ENCODE measurements at places on chromosomes 16 and 17.

DNA sequence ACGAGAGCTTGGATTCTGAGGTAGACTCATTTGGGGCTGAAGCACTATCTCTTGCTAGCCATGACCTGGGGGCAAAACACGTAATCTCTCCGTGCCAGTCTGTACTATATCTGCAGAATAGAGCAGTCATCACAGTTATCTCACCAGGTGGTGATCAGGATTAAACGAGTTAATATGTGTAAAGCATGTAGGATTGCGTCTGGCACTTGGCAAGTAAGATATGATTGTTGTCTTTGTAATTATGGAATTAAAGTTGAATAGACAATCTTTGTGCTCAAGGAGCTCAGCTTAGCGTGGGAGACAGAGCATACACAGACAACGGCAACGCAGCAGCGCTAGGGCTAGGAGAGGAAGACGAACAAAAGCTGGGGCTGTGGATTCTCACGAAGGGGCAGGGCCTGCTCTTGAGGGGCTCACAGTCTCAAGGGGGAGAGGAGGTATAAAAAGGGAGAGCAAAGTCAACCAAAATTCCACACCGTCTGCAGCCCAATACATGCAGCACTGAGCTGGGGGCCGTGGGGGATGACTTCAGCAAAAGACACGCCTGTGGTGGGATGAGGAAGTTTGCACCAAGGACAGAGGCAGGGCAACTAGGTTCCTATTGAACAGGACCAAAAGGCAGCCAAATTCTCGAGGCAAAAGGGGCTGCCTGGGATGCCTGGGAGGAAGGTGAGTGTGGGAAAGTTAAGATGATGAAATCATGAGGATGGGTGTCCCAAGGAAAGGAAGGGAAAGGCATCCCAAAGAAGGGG is 68.6 kb downstream of the SDK2 start:
- DNase-seq: no peak

GRCh38 chr17:80769936-80770625 is 221.6 kb upstream of the CHMP6 start:
- DNase-seq: no peak

GRCh38 chr16:8733849-8734540 is 59.6 kb downstream of the ABAT start:
- DNase-seq: no peak

DNA sequence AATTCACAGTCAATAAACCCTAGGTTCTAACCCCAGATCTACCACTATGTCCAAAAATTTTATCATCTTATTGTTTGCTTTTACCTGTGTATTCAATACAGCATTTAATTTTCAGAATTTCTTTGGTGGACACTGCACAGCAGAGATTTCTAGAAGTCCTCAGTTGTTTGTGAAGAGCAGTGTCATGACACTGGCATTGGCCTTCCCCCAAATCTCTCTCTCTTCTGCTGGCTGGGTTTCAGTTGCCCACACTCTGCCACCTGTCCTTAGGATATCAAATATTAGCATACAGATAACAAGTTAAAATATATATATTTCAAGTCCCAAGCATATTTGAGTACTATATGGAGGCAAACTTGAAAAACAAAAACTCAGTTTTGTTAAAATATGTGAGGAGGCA is 2.0 kb upstream of the THUMPD1 start:
- no peak for DNase-seq

- no peak for DNase-seq
These were observed at the start of gene SCNN1G for GRCh38 chr16:23182679-23183542. Gene SCNN1G, plus strand, starts transcription at chr16:23182745. Its CDS starts 3,527 bp downstream, at chr16:23186272.

- DNase-seq: no peak
These were observed 7.7 kb upstream of the ENGASE start for GRCh38 chr17:79066963-79067362.

GRCh38 chr17:75840799-75841164 is 3.4 kb downstream of the UNC13D start:
- no peak for DNase-seq

DNA sequence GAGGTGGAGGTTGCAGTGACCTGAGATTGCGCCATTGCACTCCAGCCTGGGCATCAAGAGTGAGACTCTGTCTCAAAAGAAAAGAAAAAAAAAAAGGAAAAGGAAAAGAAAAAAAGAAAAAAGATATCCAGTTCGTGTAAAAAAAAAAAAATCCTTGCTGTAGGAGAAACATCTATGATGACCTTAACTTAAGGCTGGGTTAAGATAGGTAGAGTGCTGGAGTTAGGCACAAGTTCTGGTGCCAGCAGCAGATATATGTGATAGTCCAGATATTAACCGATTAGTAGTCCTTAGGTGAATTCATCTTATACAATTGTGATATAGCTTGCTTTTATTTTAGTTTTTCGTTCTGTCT is 17.2 kb downstream of the PSMD11 start:
- DNase-seq: no peak

- DNase-seq: no peak
These were observed 14.5 kb downstream of the TUBG1 start for GRCh38 chr17:42623732-42624596.

DNA sequence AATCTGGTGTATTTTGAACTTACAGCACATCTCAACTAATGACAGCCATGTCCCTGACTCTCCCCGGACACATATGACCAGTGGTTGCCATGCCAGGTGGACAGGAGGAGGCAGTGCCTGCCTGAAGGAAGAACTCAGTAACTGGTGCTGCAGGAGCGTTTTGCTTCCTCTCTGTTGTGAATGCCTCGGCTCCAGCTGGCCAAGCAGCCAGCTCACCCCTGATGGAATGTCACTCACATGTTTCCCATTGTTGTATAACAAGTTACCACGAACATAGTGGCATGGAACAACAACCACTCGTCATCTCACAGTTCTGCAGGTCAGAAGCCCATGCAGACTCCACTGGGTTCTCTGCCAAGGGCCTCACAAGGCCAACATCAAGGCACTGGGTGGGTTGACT is 20.1 kb upstream of the IRF8 start:
- DNase-seq: no peak

DNA sequence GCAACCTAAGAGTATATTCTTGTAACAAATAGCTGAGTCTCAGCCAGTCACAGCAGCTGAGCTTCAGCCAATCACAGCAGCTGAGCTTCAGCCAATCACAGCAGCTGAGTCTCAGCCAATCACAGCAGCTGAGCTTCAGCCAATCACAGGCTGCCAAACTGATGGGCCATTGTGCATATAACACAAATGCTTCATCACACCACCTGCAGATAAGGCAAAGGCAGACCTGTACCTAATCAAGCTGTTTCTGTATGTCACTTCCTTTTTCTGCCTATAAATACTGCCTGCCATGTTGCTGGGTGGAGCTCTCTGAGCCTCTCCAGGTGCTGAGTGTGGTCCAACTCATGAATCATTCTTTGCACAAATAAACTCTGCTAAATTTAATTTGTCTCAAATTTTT is 19.9 kb downstream of the MYH13 start:
- no peak for DNase-seq

DNA sequence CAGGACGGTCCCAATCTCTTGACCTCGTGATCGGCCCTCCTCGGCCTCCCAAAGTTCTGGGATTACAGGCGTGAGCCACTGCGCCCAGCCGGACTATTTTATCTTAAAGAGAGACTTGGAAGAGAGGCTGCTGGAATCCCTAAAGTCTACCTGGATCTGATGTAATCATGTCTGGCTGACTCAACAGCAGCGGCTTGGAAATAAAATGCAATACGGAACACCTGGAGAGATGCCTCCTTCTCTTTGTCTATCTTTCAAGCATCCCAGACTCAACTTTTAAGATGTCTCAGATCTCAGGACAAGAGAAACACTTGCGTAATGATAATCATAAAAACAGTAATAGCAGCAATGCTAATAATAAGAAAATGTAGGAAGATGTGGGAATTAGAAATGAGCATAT is 95.6 kb downstream of the CDH8 start:
- DNase-seq: no peak

DNA sequence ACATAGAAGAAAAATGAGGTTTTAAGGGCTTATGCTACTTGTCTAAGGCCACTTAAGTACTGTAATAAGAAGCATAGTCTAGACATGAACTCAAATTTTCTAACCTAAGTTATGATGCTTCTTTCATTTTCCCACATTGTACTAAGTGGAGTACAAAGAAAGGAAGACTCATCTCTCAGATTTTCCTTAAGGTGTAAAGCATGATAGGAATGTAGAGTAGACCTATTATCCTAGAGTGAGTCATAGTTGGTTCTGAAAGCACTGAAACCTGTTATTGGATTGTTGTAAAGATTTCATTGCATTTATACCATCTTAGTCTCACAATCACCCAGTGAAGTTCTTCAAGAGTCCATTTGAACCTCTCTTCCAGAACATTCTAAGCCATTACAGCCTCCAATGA is 343.8 kb downstream of the TOX3 start:
- DNase-seq: no peak

- no peak for DNase-seq
These were observed 178.4 kb upstream of the C17orf78 start for GRCh38 chr17:37197336-37197735.

DNA sequence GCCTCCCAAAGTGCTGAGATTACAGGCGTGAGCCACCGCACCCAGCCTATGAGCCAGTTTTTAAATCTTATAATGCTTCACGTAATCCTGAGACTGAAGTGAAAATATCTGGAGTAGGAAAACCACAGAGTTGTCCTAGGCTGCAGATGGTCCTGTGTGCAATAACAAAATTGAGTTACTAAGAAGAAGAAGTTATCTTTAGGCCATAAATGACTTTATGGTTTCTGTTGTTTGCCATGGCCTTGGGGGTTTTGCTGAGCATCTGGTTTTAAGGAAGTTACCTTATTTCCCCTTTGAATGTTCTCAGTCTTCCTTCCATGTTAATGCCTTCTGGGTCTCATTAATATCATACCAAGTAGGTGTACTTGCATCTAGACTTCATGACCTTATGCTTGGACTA is 16.5 kb downstream of the NMT1 start:
- no peak for DNase-seq

DNA sequence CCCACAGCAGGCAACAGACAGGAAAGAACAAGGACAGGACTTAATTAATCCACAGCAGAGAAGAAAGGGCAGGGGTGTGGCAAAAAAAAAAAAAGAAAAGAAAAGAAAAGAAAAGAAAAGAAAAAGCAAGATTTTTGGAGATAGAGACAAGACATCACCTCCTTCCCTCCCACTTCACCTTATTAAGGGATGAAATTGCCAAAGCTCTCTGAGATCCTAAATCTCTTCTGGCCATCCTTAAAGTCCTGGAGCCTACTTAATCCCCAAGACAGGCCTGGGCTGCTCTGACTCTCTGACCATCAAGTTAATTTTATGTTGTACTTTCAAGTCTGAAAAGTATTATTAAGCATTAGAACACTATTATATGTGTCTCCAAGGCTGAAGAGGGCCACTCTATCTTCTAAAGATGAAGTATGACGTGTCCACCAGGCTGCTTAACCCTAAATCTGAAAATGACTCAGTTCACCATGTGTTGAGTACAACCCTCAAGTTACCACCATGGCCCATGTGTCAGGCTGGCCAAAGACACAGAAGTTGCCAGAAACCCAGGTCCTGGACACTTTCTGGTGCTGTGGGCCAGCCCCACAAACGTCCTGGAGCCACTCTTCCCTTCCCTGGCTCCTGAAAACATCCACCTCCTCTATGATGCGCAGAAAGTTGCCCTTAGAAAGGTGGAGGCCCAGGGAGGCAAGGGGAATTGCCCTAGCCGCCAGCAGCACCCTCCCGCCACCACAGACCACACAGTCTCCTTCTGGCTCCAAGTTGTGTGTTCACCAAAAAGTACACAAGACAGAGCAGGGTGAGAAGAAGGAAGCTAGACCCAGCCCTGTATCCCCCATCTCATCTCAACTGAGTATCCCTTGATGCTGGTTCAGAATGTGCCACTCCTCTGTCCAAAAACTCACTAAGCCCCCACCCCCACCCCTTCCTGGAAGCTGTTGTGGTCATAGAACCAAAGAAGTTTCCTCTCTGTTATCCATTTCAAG is 2.7 kb downstream of the SOCS1 start:
- DNase-seq: peak; percentile 50

- no peak for DNase-seq
These were observed 327.2 kb upstream of the TNRC6C start for GRCh38 chr17:77631307-77631706.

GRCh38 chr17:81869221-81870130 is 1.7 kb downstream of the ARHGDIA start:
- no peak for DNase-seq

- no peak for DNase-seq
These were observed 573 bp upstream of the CDK10 start for GRCh38 chr16:89685916-89686315.

DNA sequence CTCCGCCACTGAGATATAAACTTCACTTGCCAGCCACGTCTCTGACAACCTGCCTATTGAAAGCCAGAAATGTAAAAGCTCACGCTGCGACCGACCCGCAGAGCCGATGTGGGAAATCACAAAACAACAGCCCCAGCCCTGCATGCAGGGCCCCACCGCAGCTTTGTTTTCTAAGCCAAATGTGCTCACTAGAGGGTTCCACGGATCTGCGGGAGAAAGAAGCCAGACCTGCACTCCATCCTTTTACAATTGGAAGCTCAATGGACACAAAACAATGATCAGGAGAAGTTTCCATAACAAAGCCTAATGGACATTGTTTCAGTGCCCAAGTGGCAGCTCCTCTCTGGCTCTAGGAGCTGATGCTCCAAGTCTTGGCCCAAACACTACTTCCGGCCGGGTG is 33.1 kb downstream of the WIPI1 start:
- DNase-seq: no peak

DNA sequence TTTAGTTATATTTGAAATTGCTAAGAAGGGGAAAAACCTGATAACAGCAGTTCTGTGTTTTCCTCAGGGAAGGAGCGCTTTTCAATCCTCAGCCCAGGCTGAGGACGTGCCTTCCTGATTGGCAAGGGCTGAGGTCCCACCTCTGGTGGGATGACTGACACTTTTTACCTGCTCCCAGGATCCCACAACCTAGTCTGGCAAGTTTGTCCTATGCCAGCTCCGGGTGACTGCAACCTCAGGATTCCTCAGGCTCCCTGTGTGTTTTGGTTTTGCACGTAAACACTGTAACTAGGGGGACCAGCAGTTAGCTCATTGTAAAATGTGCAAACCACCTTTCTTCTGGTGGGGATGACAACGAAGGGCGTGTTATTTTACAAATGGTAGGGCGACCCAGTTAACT is 7.5 kb downstream of the MARCHF10 start:
- no peak for DNase-seq

DNA sequence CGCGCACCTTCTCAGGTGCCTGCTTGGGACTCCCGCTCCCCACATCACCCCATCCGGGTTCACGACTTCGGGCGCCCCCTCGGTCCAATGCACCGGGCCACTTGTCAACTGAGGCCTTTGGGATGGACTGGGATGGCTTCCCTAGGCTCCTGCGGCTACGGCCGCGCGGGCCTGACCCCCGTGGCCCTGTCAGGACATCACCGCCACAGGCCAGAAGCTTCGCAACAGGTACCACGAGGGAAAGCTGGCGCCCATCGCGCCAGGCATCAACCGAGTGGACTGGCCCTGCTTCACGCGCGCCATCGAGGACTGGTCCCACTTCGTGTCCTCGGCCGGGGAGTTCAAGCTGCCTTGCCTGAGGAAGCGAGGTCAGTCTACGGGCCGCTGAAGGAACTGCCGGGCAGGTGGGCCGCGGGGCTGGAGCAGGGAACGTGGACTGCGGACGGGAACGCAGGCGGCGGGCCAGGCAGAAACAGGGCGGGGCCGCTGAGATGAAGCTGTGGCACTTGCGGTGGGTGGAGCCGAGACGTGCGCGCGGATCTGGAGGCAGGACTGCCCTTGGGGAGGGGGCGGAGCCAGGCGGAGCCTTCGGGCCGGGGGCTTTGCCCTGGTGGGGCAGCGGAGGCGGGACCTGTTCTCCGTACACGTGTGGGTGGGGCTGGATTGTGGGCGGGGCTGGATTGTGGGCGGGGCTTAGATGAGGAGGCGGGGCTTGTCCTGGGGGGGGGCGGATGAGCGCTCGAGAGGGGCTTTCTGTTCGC is 13.7 kb upstream of the CNGB1 start:
- peak; percentile 92 for DNase-seq

Measured in activated CD8-positive, alpha-beta memory T cell treated with anti-CD3 and anti-CD28 coated beads for 48 hours (primary cell).